Activated CD8-positive, alpha-beta memory T cell treated with anti-CD3 and anti-CD28 coated beads, Interleukin-2, amount 10 ng/mL, durations not matched to agents 7 days and 5 days (primary cell): ENCODE measurements at places on chromosomes 3 and 15.

- DNase-seq: no peak
These were observed 192.6 kb upstream of the LPP start for GRCh38 chr3:187961366-187961765.

DNA sequence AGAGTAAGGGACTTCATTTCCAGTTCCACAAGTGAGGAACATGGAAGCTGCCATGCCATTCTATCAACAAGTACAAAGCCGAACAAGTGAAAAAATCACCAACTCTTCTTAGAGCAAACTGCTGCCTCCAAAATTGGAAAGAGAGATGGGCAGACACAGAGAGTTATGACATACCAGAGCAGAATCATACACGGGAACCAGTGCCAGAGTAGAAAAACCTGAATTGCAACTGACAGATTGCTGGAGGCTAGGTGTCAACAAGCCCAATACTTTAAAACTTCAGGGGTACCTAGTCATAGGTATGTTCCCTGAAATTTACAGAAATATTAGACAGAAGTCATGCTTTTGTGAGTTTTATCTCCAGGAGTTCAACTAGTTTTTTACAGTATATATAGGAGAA lies 62.0 kb downstream of the TTBK2 start:
- DNase-seq: no peak

GRCh38 chr3:183962807-183963206 lies 54.9 kb downstream of the ABCC5 start:
- no peak for DNase-seq

DNA sequence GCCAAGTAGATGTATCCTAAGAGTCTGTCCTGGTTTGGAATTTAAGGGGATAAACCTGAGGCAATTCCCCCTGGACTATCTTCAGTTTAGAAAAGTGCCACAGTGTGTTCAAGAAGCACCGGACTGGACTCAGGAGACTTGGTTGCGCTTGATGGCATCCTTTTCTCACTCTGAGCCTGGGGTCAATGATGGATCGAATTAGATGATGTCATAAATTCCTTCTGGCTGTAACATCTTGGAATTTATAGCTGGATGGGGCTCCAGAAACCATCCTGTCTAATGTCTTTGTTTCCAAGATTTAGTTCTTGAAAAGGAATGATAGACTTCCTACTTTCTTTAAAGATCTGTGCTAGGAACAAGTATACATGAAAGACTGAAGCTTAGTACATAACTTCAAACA lies 280.6 kb downstream of the LPP start:
- DNase-seq: no peak

DNA sequence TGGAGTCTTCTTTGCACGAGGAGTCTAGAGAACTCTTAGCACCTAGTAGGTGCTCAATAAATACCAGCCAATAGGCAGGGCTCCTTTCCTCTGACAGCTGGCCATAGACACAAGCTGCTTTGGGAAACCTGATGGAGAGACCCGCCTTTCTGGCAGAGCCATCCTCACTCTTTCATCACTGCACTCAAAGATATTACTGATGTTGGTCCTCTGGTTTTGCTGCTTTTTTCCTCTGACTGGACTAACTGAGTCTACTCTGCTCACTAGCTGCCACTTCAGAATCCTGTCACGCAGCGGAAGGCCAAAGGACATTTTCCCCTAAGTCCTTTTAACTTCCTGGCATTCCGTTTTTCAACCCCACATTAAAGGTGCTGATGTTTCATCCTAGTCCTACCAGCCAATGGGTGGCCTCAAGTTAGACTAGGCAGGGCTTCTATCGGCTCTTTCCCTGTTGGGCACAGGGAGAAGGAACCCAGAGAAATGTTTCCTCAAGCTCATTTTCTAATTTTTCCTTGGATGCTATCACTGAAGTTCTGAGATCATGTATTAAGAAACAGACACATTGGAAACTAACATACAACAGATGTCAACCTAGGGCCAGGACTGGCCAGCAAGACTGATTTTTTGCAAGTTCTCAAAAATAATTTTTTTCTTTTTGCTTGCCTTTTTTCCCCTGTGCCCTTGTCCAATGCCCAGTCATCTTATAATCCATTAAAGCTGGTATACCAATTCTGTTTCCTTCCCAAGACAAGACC lies 132.8 kb upstream of the ICE2 start:
- no peak for DNase-seq

GRCh38 chr15:96054621-96055020 lies 275.9 kb upstream of the NR2F2 start:
- no peak for DNase-seq

GRCh38 chr3:58167431-58168351 lies 43.1 kb downstream of the DNASE1L3 start:
- DNase-seq: peak; percentile 73

- no peak for DNase-seq
These were observed 61.0 kb downstream of the TMEM44 start for GRCh38 chr3:194572143-194572789.

DNA sequence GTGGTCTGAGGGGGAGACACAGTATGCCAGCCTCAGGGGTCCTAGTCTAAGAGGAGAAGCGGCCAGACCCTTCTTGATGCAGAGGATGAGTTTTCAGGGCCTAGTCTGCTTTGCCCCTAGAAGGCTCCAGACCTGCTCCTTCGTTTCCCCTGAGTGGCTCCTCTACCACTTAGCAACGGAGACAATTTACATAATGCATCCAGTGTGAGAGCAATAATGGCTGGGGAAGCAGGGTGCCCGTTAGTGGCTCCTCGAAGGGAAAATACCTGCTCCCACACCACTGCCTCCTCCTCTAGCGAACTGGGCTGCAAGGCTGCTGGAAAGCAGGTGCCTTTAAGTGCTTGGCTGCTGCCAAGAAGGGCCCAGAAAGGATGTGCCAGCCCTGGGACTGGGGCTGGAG lies 38.9 kb downstream of the CACNA2D2 start:
- no peak for DNase-seq

DNA sequence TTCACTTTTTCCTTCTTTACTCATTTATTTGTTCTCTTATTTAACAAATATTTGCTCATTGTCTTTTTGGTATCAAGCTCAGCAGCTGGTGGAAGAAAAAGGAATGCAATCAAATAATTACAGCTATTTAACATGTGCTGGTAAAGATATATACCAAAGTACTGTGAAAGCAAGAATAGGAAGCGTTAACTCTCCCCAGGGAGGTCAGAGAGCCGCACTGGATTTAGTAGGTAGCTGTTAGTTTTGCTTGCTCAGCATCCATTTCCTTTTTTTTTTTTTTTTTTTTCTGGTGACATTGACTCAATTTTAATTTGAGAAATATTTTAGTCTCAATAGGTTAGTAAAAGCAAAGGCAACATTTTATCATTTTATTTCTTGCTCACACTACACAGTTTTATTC lies 308.5 kb upstream of the MDFIC2 start:
- no peak for DNase-seq

DNA sequence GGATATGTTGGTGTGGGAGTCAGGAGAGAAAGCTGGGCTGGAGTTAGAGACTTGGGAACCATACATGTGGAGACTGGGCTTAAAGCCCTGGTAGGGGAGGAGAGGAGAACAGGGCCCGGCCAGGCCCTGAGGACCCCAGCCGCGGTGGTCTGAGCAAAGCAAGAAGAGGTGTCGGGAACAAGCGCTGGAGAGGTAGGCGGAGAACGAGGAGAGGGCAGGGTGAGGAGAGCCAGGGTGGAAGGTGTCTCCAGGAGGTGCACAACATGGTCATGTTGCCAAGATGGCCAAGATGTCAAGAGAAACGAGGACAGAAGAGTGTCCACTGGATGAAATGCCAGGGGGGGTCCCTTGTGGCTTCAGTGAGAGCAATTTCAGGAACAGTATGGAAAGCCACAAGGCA lies 5.5 kb downstream of the CHAC1 start:
- DNase-seq: no peak

DNA sequence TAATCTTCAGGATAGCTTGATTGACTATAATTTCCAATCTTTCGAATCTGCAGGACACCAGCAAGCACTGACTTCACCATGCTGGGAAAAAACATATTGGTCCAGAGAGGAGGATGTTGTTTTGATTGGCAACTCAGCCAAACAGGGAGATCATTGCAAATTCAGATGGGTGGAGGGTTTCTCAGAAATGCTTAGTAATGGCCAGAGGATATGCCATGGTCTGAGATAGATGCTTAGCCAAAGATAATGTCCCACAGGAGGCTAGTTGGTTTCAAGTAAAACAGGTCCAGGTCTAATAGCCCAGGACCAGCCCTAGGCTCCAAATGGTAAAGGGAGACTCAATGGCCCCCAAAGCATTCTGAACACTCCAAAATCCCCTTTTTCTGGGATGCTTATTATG lies 46.7 kb upstream of the CCDC80 start:
- no peak for DNase-seq

DNA sequence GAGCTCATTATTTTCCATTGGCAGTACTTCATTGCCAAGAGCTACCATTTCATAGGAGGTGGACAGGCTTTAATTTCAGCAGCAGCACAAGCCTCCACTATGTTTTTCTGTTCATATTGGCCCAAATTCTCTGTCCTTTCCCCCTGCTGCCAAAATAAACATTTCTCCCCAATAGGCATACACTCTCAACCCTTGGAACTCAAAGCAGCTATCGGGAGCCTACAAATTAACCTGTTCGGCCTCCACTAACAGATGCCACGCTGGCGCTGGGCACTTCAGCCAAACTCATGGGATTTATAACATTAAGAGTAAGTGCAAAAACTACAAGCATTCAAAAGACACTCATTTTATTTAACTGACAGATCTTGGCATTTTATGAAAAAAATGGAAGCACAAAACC lies 95.7 kb downstream of the NSUN3 start:
- no peak for DNase-seq

DNA sequence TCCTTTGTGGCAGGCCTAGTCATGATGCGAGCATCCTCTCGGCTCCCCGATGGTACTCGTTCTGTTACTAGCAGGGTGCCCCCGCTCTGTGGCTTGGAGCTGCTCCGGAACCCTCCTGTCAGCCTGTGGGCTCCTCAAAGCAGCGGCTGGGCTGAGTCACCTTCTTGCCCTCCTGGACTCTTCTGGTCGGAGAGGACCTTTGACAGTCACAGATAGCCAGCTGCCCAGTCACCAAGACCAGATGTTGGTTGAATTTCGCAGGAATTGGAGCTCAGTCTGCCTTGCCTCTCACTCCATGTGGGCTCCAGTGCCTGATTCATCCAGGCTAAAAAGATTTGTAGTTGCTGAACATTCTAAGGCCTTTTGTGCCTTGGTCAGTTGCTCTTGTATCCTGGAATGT lies 94.5 kb downstream of the CHCHD6 start:
- no peak for DNase-seq

GRCh38 chr15:27491666-27492621 lies 521.0 kb downstream of the GABRG3 start:
- DNase-seq: no peak

DNA sequence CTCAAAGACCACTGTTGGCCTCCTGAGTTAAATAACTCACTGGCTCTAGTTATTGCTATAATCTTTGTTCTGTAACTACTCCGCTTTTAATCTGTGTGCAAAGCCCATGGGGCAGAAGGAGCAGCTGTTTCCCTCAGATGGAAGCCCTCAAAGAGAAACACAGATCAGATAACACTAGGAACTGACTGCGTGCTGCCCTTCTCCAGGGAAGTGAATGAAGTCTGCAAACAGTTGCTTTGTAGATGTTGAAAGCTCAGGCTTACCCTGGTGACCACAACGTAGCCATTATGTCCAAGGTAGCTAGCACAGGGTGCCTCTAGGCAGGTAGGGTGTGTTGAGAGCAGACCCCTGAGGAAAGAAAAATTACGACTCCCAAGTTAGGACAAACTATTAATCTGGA lies 152.3 kb upstream of the STAC start:
- DNase-seq: no peak

DNA sequence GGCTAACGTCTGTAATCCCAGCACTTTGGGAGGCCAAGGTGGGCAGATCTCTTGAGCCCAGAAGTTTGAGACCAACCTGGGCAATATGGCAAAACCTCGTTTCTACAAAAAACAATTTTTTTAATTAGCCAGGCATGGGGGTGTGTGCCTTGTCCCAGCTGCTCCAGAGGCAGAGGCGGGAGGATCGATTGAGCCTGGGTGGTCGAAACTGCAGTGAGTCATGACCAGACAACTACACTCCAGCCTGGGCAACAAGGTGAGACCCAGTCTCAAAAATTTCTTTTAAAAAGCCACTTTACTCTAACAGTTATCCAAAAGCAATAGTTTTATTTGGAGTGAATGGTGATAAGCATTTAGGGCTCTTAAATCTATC lies 12.5 kb downstream of the TRIM59 start:
- DNase-seq: no peak

DNA sequence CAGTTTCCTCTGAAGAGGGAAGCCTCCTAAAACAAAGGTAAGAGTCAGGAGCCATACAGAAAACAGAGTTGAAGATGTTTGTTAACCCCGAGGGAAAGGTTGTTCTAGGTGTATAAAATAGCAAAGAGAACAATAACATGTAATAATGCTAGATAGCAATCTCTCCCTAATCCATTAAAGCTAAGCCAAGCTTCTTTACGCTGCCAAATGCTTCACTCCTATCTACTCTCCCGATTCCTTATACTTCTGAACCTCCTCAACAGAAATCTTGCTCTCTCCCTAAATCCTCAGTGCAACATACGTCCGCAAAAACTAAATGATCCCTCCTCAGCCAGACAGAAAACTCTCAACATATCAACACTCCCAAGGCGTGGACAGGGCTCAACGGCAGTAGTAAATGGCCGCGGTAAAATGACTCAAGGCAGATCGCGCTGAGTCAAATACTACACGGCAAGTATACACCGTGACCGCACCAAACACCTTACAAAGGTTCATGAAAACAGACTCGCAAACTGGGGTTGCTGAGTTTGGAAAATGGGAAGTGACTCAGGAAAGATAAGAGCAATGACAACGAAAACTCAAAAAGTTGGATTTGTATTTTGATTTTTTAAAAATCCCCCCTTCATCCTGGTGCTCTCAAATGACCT lies 682 bp downstream of the CLDND1 start:
- peak; percentile 86 for DNase-seq

- no peak for DNase-seq
These were observed 12.3 kb upstream of the KPNA4 start for GRCh38 chr3:160577556-160578195.

DNA sequence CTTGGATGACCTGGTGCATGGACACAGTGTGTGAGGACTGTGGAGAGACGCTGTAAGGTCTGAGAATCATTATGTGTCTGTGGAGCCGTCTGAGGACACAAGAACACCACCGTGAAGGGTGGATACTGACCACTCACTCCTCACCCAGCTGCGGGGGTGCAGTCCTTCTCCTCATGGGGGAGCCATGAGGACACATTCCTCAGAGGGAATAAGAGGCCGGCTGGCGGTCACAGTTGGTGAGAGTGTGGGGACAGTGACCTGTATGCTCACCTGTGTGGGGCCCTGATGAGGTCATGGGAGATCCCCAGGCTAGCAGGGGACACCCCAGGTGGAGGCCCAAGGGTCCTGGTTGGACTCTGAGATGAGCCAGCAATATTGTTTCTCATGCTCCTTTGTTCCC lies 2.5 kb upstream of the TRPM1 start:
- no peak for DNase-seq

- no peak for DNase-seq
These were observed 34.9 kb downstream of the FLNB start for GRCh38 chr3:58042947-58043707.

- no peak for DNase-seq
These were observed 7.8 kb downstream of the BNC1 start for GRCh38 chr15:83276661-83277060.

GRCh38 chr15:94322141-94322540 lies 90.8 kb downstream of the MCTP2 start:
- no peak for DNase-seq
